ENCODE measurements at places on chromosomes 13 and 19.

DNA sequence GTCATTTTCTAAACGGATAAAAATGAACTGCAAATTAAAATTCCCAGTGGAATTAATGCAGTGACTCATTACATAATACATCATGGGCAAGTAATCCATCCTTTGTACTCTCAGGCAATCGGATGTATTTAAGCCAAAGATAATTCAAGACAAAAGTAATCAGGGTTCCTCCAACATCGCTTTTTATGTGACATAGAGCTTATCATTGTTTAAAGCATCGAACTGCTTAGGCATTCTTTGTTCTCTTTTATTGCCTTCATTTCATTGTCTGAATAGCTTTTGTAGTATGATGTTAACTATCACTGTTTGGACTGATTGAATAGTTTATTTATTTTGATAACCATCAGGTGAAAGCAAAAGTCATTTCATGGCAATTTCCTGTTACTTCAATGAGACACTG lies 209.4 kb downstream of the ITGBL1 start:
- no peak for DNase-seq

DNA sequence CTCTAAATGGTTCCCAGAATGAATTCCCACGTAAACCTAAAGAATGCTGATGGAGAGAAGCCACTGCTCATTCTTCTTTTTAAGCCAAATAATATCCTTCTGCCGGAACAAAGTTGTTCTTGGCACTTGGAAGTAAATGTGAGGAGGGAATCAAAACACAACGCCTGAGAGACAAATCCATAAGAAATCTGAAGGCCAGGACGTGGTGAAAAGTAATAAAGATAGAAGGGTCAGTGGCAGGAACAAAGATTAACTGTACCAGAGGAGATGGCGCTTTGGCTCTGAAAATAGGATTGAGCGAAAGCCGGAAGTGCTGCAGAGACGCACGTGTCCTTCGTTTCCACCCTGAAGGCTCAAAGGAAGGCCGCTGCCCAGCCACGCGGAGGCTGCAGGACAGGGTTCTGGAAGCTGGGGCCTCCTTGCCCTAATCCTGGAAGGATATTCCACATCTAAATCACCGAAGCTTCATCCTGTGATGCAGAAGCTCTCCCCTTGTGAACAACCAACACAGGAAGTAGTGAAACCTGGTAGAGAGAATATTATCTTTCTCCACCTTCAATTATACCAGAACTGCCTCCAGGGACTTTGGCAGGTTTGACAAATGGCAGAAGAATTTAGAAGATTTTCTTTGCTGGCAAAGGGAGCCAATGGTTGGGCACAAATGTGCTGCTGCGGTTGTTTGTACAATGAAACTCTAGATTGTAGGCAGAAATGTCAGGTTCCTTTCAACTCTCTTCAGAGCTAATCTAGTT lies 214.6 kb upstream of the SERP2 start:
- DNase-seq, result no peak

GRCh38 chr19:35757231-35757748 lies 461 bp upstream of the HSPB6 start:
- DNase-seq, result no peak

DNA sequence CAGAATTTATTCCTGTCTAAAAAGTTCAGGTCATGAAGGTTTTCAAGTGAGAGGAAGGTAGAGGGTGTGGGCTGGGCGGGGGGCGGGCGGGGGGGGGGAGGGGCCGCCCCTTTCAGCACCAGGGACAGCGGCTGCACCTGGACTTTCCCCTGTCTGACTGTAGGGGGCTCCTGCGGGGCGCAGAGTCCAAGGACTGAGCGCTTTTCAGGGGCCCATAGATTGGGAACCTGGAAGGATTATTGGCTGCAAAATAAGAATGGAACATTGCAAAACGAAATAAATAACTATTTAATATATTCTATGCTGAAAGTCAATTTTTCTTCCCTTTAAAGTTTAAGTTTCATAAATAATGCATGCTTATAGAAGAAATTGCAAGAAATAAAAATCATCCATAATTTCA lies 8.9 kb upstream of the CYP4F3 start:
- DNase-seq, result peak; percentile 23

DNA sequence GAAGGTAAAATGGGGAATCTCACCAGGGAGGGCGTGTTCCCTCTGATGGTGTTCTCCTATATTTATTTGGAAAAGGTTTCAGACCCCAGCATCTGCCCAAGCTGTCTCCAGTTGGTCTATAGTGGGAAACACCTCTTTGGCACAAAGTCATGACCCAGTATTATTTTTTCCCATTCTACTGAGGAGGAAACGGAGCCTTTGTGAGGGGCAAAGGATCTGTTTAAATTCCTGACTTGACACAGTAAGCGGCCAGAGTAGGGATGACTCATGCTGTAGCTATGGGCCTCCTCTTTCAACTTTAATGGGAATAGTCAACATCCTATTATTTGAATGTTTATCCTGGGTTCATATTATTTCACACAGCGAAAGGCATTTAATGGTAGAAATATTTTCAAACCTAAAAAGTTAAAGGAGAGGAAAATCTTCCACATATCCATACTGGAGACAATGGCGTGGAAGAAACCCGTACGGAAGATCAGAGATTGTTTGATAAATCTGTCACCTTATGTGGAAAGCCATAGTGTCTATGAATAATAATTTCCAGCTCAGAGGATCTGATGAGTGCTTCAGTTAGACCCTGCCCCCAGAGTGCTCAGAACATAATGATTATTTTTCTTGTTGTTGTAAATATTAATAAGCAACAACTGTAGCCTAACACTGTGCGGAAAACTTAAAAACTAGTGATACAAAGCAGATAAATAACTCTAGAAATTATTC lies 126.0 kb downstream of the FOXO1 start:
- DNase-seq, result no peak

DNA sequence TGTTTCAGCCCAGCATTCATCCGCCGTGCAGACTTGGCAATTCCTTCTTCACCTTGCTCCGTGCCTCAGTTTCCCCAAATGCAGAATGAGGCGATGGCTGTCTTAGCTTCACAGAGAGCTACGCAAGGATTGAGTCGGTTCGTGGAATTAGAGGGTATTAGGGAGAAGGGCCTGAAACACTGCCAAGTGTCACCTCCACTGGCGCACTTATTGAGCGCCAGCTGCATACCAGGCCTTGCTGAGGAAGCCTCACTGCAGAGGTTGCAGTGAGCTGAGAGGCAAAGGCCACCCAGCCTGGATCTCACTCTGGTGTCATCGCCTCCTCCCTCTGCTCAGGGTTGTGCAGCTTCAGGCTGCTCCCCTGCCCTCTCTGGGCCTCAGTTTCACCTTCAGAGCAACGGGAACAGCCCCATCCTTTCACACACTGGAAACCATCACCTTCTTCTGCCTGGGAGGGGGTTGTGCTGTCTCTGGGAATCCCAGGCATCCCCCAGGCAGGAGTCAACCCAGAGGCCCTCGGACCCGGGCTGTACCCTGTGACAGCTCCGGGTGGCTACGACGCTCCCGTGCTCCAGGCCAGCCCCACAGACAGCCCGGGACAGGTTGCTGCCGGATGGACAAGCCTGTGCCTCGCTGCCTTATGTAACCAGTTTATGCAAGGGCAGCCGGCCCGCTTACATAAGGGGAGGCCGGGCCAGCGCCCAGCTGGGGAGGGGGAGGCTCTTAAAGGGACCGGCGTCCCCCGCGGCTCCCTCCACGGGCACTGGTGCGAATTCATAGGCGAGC lies 31.9 kb downstream of the NFIC start:
- no peak for DNase-seq

DNA sequence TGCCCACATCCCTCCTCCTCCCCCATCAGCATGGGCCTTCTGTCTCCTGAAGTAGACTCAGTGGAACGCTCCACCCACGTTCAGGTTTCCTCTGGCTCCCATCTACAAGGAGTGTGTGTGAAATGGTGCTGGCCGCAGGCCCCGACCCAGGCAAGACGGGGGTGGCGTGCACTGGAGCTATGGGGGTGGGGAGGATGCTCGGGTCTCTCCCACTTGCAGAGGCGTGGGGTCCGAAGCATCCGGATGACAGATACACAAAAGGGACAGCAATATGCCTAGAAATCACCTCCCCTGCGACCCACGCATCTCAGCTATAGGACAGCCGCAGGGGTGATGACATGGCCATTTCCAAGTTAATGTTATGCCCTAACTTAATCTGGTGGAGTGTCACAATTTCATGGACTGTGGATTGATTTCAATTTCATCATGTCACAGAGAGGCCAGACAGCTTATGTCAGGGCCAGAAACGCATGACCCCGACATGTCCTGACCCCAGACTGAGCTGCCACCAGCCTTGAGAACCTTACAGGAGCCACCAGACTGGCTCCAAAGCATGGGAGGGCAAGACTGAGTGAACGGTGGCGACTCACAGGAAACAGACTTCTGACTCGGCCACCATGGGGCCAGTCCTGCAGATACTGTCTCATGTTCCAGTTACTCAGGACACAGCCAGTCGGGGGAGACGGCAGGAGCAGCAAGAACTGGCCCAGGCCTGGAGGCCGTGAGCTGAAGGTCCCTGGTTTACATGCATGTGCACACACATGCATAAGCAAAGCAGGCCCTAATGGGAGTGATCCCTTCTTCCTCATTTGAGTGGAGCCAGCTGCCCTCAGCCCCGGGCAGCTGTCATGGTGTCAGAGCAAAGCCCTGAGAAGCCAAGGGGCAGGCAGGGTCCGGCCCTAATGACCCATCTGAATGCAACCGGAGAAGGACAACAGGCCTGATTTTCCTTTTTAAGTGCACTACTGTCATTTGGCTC lies 82.2 kb downstream of the SLC7A1 start:
- no peak for DNase-seq

DNA sequence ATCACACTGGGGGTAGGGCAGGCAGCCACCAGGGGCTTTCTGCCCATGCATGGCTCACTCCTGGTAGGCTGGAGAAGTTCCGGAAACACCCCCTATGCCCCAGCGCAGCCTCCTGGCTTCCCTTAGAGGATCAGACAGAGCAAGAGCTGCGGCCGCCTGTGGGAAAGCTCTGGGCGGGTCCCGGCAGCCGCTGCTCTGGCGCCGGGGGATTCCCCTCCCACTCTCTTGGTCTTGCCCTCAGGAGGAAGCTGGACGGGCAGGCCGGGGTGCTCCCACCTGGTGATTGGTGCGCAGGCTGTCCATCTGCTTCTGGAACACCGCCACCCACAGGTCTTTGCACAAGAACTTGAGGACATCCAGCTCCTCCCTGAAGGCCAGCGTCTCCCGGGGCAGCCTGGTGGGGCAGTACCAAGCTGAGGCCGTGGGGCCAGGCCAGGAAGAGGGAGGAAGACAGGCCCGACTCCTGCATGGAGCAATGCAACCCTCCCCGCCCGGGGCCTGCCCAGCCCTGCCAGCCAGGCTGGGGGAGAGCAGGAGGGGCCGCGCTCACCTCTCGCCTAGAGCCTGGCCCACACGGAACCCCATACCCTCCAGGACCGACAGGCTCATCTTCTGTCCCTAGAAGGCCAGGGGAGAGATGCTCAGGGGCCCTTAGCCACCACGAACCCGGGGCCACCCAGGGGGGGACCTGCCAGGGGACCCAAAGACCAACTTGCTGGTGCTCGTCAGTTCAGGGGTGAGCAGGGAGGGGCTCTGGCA lies 4.0 kb upstream of the NKPD1 start:
- DNase-seq, result peak; percentile 46

GRCh38 chr13:98365302-98365701 lies 188.2 kb upstream of the RNF113B start:
- no peak for DNase-seq

Measured in effector memory CD8-positive, alpha-beta T cell (primary cell).